LNCaP clone FGC (cell line): ENCODE measurements at places on chromosomes 1 and 21.

DNA sequence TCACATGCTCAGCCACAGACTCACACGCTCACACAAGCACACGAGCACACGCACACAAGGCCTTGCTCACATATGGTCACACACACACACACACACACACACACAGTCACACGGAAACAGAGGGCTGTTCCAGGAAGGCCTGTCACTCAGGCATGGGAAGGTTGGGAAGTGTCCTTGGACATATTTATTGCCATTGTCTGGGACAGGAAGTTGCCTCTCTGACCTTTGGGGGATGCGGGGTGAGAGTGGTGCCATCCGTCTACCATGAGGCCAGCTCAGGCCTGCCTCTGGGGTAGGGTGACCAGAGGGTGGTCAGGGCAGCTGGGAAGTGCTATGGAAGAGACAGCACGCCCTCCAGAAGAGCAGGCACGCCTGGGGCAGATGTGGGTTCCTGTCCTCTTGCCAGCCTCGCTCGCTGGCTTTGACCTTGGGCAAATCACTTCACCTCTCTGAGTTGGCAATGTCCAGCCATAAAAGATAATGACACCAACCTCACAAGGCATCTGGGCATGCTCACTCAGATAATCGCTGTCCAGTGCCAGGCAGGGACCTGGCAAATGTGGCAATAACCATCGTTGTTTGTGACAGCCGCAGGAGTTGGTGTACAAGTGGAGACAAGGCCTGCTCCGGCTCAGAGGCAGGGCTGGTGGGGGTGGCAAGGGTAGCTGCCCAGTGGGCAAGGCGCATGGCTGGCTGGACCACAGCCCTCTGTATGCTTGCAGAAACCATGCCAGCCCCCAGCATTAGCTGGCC lies 8.0 kb upstream of the GUCA2A start:
- no peak for DNase-seq

GRCh38 chr1:245365095-245366020 lies 210.6 kb downstream of the KIF26B start:
- no peak for DNase-seq

GRCh38 chr1:15958793-15959192 lies 17.1 kb downstream of the ZBTB17 start:
- no peak for DNase-seq

DNA sequence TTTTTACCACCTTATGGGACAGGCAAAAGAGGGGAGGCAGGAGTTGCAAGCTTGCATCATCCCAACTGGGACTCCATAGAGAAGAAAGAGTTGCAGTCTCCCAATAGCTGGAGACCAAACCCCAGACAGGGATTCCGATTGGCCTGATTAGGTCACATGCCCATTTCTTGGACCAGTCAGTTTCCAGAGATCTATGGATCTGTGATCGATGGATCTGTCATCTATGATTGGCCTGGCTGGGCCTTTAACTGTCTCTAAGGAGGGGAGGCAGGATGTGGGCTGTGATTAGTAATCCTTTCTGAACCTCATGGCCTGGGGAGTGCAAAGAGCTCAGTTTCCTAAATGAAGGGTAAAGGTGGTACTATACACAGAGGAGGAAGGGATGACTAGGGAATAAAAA lies 252.1 kb downstream of the MATN1 start:
- no peak for DNase-seq

DNA sequence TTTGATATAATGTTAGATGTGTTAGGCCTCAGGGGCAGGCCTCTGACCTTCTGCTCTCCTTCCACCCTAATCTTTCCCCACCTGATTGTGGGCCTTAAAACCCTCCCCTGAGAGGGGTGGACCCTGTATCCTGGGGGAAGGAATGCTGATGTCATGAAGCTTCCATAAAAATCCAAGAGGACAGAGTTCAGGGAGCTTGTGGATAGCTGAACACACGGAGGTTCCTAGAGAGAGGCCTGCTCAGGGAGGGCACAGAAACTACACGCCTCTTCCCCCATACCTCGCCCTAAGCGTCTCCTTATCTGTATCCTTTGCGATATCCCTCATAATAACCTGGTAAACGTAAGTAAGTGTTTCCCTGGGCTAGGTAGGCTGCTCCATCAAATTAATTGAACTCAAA lies 4.3 kb downstream of the MFN2 start:
- DNase-seq: no peak

GRCh38 chr1:32426489-32427255 lies 32.4 kb upstream of the BSDC1 start:
- no peak for DNase-seq

DNA sequence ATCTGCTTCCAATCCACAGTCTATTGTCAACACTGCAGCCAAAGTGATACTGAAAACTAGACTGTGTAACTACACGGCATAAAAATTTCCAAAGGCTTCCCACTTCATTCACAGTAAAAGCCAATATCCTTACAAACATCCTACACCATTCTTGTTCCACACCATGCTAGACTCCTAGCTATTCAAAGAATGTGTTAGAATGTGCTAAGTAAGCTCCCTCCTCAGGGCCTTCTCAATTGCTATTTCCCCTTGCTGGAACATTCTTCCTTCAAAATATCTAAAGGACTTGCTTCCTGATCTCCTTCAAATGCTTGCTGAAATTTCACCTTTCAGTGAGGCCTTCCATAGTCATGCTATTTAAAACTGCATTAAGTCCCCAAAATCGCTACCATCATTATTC lies 228.1 kb downstream of the AKT3 start:
- DNase-seq: no peak

DNA sequence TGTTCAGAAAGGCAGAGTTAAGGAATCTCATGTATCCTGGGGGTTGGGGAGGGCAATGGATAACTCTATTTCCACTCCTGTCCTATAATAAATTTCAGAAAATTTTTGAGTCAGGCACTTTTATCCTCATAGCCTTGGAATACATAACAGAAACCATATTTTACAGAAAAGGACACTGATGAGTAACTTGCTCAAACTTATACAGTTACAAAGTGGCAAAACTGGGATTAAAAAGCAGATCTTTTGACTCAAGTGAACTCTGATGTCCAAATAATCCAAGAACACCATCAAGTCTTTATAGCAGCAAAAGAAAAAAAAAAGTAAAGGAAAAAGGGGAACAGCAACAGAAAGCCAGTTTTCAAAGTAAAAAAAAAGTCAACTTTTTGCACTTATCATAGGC lies 36.9 kb downstream of the PHC2 start:
- DNase-seq: no peak

DNA sequence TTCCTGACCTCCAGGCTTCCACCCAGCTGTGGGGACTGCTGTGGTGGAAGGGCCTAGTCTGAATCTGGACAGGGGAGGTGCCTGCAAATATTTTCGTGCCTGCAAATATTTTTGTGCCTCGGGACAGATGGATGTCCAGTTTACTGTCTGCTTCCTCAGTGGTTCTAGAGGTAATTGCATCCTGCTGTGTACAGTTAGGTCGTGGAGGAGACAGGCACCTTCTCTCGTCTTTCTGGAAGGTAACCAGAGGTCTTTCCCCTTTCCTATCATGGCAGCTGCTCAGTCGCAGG lies 53.8 kb upstream of the TINAGL1 start:
- no peak for DNase-seq

GRCh38 chr1:176206961-176207902 lies at the start of gene COP1:
COP1 (minus strand) TSS chr1:176207286; CDS start chr1:176206978, 308 bp downstream.
- DNase-seq: peak; percentile 93

GRCh38 chr1:38153778-38154470 lies 107.3 kb upstream of the POU3F1 start:
- no peak for DNase-seq

DNA sequence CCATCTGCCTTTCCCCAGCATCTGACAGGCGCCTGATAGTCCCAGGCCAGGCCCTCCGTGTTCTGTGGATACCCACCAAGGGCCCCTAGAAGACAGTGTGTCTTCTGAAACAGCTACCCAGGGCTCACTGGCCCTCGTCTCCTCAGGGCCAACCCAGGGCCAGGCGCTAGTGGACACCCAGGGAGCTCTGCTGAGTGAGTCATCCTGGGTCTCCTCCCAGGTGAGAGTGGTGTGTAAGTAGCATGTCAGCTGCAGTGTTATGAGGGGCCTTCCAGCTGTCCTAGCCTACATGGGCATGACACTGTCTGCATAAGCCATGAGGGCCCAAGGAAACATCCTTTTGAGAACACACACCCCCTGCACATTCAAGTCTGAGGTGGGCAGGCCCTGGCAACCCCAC lies 36.7 kb downstream of the CHD5 start:
- DNase-seq: no peak

DNA sequence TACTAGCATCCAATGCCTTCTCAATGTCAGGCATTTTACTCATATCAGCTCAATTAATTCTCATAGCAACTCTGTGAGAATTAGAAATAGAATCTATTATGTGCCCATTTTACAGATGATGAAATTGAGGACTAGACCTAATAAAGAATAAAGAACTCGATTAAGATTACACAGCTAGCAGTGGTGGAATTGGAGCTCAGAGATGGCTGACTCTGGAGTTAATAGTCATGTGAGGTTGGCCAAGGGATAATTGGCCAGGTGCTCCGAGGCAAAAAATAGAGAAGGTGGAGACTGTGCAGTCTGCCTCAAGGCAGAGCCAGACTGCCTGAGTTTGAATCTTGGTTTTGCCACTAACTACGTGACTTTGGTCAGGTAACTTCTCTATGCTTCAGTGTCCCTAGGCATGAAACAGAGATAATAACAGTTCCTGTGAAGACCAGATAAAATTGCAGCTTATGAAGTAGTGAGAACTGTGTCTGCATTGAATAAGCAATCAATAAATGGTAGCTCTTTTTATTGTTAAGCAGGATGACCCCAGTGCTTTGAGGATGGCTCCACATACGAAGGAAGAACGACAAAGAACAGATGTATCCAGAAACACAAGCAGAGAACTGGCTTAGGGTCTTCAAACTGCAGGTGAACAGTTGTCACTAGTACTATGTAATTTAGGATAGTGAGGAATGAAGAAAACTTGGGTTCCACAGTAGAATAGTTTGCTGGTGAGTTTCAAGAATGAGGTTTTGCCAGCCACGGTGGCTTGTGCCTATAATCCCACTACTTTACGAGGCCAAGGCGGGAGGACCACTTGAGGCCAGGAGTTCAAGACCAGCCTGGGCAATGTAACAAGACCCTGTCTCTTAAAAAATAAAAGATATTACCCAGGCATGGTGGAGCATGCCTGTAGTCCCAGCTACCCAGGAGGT lies 6.9 kb upstream of the CCSAP start:
- DNase-seq: no peak

DNA sequence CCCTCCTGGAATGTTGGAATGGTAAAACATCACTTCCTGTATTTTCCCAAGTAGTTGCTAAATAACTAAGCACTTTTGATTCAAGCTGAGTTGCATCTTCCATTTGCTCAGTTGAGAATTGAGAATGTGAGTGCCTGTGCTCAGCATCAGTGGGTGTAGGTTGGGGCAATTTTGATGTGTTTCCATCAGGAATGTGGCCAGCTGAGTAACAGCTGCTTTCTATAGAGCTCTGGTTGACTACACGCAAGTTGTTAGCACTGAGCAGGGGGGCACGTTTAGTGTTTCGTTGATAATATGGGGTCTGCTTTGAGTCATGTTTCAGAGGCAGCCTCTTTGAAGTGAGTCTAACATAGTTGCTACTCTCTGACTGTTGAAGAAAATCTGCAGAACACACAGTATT lies 41.5 kb downstream of the LRRC53 start:
- DNase-seq: no peak

DNA sequence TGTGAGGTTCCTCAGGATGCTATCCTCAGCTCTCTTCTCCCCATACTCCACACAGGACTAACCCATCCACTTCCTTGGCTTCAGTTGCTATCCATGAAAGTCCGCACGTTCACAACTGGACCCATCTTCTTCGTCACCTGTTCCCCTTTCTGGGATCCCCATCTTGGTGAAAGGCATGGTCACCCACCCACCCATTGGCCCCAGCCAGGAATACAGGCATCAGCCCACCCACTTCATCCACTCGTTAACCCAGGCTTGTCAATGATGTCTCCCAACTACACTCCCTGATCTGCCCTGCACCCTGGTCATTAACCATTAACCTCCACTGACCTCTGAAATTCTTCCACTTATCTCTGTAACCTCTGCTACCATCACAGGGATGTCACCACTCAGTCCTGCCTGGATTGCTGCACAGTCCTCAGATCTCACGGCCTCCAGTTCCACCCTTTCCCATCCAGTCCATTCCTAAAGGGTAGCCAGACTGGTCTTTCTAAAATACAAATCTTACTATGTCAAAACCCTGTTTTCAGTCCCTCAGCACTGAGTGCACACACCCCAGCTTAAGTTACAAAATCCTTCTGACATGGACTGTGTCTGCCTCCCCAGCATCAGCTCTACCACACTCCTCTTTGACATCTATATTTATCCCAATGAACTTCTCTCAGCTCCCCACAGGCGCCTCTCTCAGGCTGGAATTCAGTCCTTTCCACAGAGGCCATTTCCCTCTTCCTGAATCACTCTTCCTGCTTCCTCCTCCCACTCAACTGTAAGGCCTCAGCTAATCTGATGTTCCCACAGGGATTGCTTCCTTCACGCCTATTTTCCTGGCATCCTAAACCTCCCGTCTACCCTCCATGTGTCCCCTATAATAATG lies 10.4 kb downstream of the PGLYRP4 start:
- no peak for DNase-seq

- DNase-seq: no peak
Measured at GRCh38 chr1:221527302-221527701, 214.6 kb downstream of the DUSP10 start.

- DNase-seq: no peak
Measured at GRCh38 chr1:31482482-31483011, 69.5 kb downstream of the SERINC2 start.

DNA sequence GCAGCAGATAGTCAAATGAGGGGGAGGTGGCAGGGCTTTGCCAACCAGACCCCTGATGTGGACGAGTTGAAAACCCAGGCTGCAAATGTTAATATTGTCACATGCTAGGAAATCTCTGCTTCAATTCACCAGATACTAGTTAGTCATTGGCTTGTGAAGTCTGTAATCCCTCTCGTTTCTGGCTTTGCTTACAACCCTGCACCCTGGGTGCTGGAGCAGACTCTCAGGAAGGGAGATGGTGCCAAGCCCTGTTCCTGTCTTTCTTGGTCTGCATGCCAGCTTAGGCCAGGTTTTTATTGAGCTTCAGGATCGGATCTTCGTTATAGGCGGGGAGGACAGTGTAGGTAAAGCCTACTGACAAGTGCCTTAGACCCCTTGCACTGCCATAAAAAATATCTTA lies 53.3 kb downstream of the MDM4 start:
- no peak for DNase-seq

DNA sequence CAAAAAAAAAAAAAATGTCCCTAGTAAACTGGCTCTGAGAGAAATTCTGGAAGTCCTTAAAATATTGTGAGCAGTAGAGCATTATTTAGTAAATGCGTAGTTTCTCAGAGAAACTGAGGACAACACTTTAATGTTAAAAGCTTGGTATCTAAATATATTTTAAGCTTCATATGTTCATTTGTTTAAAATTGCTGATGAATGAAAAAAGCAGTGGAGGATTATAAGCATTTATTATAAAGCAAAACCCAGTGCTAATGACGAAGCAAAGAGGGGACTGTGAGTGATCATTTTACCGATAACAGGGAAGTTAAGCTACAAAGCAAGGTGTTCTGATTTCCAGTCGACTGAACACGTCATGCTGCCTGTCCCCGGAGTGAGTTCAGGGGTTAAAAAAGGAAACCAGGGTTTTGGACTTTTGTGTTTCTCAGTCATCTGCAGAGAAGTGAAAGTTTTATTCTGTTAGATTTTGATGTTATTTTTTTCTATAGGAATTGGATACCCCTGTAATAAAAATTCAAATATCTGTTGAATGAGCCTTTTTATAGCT lies 64.5 kb upstream of the SCCPDH start:
- DNase-seq: no peak

- no peak for DNase-seq
Measured at GRCh38 chr1:157870490-157870889, 28.9 kb upstream of the CD5L start.

- DNase-seq: no peak
Measured at GRCh38 chr1:30744060-30744756, 13.4 kb downstream of the LAPTM5 start.
